ENCODE measurements at places on chromosomes 12 and 14. TPM values are rescaled to one million over a fixed set of nuclear protein-coding genes. Genes with fewer than 3 reads are reported as not detected.

The SLC41A2 gene
- total RNA-seq, result 36.5 TPM

DNA sequence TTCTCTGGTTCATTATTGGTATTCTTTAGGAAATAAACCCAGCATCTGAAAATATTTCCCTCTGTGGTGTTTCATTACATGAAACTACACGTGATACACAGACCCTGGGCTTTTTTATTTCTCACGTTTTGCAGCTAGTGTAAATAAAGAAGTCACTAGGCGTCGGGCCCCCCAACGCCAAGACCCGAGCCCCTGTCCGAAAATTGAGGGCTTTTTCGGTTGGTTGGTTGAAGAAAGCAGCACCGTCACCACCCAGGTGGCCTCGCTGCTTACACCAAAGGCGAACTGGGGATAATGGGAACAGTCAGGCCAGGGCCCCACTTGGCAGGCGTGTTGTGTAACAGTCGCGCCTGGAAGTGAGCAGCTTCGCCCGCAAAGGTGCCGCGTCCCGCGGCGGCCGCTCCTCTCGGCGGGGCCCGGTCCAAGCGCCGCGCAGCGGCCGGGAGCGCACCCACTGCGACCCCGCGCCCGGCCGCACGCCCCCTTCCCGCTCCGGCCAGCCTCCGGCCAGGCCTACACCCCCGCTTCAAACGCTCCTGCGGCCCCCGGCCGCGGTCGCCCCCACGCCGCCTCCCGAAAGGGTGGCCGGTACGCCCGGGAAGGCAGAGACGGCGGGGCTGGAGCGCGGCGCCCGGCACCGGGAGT is 1.2 kb downstream of the DUSP16 start:
- DNase-seq, result peak; percentile 87

DNA sequence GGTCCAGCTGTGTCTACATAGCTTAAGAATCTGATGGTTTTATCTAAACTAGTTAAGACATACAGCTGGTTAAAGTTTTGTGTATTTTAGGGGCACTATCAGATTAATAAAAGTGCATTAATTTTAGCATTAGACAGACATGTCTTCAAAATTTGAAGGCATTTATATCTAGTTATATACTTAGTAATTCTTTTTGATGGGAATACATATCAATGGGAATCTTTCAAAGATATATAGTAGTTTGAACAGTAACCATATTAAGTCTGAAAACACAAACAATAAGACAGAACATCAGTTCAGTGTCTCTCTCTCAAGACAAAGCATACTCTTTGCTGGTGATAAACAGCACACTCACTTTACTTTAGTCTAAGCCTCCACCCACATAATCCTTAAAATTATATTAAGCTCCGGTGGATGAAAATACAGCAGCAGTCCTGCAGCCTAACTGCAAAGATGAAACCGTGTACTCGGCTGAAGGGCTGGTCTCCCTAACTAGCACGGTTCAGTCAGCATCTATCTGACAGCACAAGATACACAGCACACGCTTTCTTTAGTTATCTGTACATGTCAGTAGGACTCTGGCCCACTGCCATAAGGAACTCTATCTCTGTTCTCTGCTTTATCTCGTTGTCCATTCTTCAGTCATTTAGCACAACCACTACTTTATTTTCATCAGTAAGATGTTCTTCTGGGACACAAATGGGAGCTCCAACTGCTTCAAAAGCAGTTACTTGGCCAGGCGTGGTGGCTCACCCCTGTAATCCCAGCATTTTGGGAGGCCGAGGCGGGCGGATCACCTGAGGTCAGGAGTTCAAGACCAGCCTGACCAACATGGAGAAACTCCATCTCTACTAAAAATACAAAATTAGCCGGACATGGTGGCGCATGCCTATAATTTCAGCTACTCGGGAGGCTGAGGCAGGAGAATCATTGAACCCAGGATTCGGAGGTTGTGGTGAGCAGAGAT is 80.5 kb downstream of the MED13L start:
- DNase-seq, result no peak

GRCh38 chr12:130698106-130698505 is 18.0 kb downstream of the RIMBP2 start:
- no peak for DNase-seq

DNA sequence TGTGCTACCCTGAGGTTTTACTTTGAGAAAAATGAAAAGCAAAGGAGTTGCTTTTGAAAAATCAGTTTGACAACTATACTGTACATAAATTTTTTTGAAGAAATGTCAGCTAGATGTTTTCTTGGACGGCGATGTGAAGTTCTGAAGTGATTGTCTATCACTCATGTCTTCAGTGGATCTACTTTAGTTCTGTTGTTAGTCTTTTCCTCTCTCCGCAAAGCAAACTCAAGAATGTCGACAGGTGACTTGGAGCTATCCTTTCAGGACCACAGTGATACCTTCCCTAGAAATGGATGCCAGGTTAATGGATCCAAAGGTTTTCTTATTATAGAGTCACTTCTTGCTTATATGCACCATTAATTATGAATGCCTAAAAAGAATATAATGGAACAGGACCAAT is 1.2 kb downstream of the PTPRO start:
- peak; percentile 59 for DNase-seq

DNA sequence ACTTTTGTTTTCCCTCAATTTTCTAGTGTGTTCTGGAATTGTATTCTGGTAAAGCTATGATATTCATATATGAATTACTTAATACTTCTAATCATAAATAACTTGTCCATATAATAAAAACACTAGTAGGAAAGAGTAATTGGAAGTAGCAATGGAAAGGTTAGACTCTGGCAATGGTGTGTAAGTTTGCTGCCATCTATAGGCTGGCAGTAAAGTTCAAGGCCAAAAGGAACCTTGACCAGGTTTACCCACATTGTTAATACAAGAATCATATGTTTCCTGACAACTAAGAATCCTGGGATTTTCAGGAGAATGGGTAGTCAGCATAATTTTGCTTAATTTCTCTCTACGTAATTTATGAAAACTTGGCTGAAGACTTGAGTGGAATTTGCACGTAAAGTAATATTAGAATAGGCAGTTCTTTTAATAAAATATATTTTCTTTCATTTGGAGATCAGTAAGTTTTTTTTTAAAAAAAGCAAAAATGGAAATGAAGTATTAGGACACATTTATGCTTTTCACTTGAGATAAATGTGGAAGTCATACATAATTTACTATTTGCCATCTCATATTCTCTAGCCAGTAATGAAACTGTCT is 926.7 kb downstream of the GALC start:
- no peak for DNase-seq

- DNase-seq, result no peak
Measured at GRCh38 chr12:78330131-78330530, 499.4 kb downstream of the NAV3 start.

DNA sequence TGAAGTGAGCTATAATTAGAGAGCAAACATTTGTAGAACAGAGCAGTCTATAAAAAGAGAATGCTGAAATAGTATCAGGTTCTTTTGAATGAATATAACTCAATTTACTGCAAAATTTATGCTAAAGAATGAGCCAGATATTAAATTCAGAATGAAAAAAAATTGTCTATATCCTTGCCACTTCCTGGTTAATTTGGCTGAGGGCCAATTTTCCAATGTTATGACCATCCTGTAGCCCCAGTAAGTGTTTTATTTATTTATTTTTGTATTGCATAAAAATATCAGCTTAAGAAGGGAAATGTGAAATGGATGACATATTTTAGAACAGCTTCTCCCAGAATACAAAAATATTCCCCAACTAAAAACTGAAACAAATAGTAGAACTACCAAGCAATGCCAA is 263.4 kb downstream of the SOX5 start:
- DNase-seq, result no peak

GRCh38 chr14:77883131-77883846 is 83.4 kb downstream of the ADCK1 start:
- DNase-seq, result no peak

DNA sequence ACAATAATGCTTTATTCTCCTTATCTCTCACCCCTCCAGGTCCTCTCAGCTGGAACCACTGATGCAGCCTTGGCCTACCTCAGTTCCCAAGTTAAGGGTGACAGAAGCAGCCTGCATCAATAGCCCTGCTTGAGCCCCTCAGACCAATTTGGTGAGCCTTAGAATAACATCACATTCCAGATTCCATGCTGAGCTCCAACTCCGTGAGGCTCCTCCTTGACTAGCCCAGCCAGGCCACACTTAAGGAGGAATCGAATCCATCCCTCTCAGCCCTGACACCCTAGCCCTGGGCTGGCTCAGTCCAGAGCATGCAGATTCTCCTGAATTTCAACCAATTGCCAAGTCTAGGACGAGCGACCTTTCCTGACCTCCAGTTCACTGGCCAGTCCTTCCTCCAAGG is 91.1 kb downstream of the ARMH4 start:
- DNase-seq, result no peak

DNA sequence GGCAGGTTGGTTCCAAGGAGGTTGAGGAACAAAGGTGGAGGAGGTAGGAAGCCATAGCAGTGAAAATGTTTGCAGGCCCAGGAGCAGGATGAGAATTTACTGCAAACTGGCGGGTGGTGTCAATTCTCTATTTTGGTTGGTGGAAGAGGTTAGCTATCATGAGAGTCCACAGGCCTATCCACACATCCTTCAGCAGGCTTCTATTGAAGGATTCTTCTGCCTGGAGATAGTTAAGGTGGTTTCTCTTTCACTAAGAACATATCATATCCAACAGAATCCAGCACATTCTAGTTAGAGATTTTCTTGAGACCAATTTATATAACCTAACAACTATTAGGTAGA is 68.9 kb upstream of the DYRK2 start:
- no peak for DNase-seq

GRCh38 chr12:116423094-116423493 is 136.1 kb upstream of the MAP1LC3B2 start:
- DNase-seq, result no peak

The ARHGDIB gene
- total RNA-seq, result 1.5 TPM

DNA sequence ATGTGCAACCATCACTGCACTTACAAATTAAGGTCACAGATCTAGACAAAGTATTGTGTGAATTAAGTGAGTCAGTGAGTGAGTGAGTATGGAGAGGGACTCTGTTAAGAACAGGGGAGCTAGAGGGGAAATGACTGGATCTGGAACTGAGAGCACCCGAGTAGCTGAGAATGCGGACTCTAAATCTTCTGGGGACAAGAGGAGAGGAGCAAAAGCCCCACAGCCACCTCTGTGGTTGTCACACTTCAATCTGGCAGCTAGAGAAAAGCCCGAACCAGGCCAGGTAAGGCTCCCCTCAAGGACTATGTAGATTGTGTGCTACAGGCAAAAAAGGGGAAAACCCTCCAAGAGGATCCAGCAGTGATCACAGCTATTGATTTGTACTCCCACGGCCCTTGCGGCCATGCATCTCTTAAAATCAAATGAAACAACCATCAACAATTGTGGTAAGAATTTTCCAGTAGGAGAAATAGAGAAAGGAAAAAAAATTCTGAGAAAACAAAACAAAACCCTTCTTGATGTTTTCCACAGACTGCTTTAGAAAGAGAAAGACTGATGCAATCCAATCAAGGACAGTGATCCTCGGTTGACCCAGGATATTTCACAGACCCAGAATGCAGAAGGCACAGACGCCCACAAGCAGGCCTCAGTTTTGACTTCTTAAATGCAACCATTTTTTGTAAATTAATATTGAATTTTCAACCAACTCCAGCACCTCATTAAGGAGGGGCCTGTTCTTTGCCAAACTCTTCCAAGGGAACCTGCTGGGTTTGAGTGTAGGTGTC is 109.6 kb downstream of the SLC38A6 start:
- DNase-seq, result no peak

The GPR65 gene
- total RNA-seq, result under 0.01 TPM

GRCh38 chr12:116473416-116473815 is 85.8 kb upstream of the MAP1LC3B2 start:
- DNase-seq, result no peak

DNA sequence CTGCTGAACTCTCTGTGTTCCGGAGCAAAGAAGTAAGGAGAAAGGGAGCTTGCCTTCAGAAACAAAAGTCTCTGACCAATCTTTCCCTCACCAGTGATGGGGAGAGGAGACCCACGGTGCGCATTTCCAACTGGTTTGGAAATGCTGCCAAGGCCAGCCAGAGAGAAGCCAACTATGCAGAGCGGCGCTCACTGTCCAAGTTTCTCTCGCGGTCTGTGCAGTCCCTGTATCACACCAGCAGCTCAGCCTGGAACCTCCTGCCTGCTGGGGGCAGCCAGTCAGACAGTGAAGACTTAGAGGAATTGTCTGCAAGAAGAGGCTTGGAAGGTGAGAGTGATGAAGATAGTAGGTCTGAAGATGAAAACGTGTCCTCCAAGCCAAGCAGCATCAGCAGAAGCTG is 206.2 kb downstream of the NAV3 start:
- no peak for DNase-seq

Measured in osteoblast (primary cell).